ENCODE measurements at places on chromosomes 16 and 17. TPM values are rescaled to one million over a fixed set of nuclear protein-coding genes. Genes with fewer than 3 reads are reported as not detected.

DNA sequence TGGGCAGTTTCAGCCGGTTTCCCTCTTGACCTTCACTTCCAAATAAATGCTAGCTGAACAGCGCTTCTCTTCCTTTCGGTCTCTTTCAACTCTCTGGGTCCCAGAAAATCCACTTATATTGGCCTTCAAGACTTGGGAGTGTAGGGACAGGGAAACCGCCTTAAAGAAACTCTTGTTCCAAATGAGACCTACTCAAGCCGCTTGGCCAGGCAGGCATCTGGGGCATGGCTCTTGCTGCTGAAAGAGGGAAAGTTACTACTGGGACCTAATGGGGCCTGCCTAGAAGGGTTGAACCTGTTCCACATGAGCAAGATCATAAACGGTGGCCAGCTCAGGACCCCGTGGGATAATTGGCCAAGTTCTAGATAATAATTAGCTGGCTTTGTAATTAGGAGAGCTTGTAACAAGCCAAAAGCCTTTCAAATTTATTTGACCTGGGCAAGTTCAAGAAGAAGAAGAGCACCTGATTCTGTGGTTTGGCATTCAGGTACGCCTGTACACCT lies 13.2 kb downstream of the CDH1 start:
- peaks cover 10% of the 10 kb centered on the region for H3K4me1 ChIP-seq
- H3K4me3 ChIP-seq = no peak overlapping the region
- no peaks in the 10 kb centered on the region for H3K27me3 ChIP-seq
- no peak overlapping the region for H3K27ac ChIP-seq

DNA sequence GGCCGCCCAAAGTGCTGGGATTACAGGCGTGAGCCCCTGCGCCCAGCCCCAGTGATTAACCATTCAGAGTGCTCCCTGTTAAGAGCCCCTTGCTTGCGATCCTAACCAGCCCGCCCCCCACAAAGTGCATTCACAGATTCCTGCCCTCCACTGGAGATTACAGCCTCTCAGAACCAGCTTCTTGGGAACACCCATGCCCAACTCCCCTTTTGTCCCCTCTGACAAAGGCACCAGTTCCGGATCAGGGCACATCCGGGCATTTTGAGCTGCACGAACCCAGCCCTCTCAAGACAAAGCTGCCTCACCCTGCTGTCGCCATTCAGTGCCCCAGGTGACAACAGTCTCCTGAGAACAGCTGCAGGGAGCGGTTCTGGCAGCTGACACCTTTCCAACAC lies 848 bp upstream of the KRT19 start:
- no peak overlapping the region for H3K4me3 ChIP-seq
- no peak for DNase-seq
- no peaks in the 10 kb centered on the region for H3K36me3 ChIP-seq
- H3K27ac ChIP-seq = peak overlapping the region; percentile 72

- no peaks in the 10 kb centered on the region for H3K4me1 ChIP-seq
- H3K27ac ChIP-seq = no peak overlapping the region
- no peak for DNase-seq
- H3K4me3 ChIP-seq = no peak overlapping the region
- no peaks in the 10 kb centered on the region for H3K27me3 ChIP-seq
Observed at GRCh38 chr17:72611172-72611571, 481.3 kb downstream of the SLC39A11 start.

DNA sequence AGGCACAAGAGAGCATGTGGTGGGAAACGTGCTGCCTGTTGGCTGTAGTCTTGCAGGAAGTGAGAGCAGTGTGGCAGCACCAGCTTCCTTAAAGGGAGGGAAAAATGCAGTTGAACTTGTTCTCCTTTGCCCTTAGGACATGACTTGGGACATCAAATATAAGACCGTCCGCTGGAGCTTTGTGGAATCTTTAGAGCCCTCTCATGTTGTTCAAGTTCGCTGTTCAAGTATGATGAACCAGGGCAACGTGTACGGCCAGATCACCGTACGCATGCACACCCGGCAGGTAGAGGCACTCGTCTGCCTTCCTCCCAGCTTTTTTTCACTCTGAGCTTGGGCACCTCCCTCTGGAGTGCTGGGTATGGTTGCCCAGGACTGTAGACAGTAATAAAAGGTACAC lies 23.3 kb downstream of the GPR179 start:
- DNase-seq = no peak
- peaks cover 16% of the 10 kb centered on the region for H3K36me3 ChIP-seq
- H3K4me1 ChIP-seq = no peaks in the 10 kb centered on the region
- H3K27me3 ChIP-seq = no peaks in the 10 kb centered on the region

DNA sequence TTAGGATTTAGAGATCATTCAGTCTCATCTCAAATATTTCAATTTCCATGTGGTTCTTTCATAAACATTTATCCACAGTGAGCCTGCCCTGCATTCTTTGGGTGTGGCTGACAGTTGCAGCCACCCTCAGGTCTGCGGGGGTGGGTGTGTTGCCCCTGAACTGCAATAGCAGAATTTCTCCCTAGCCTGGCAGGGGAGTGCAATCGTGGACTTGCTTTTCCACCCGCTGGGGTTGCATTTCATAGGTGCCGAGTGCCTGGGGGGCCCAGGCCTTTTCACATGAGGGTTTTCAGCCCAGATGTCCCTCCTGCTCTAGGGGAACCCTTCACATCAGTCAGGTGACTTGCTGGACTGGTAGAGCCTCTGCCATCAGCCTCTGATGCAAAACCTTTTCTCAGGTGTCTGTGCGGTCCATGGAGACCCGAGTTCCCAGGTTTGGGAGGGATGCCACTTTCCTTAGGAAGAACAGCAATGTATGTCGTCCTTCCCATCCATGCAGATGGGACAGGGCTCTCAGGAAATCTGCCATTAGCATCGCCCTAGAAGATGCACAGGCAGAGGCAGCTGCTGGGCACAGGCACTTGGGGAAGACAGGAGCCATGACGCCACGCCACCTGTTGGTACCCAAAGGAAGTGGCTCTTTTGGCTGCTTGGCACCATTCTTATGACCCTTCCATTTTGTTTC lies 2.4 kb upstream of the USP36 start:
- H3K27ac ChIP-seq = no peak overlapping the region
- peaks cover 31% of the 10 kb centered on the region for H3K4me1 ChIP-seq
- no peak overlapping the region for H3K4me3 ChIP-seq
- no peaks in the 10 kb centered on the region for H3K27me3 ChIP-seq
- H3K36me3 ChIP-seq = no peaks in the 10 kb centered on the region

Gene RGS9
- total RNA-seq = 1.4 TPM

Gene PRSS8
- total RNA-seq = not detected
